ENCODE measurements at places on chromosomes 2 and 18.

GRCh38 chr2:195782156-195782555 lies 125.1 kb downstream of the SLC39A10 start:
- DNase-seq = no peak

DNA sequence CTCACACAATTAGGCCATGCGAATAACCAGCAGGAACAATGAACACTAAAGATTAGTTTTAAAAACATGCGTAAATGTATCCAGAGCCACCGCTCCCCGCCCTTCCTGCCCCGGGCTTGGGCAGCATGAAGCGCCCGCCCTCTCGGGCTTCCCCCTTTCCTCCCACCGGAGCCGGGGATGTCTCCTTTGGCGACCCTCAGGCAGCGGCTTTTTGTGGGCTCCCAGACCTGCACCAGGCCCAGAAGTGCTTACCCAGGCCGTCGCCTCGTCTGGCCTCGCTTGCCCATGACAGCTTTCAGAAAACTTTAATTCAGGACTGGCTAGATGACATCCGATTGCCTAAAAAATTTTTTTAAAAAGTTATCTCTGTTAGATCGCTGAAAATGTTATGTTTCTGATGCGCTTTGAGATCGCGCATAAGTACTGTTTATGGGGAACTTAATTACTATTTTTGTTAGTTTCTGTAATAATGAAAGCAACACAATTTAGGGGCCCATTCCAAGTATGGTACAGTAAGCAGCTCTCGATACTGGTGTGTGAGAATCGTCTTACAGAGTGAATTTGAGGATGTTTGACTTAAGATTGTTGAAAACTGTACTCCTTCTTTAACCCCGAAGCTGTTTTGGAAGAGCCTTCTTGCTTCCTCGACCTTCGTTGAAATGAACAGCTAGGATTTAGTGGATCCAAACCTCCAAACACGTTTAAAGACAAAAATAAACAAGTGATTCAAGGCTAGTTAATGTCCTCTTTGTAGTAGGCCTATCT lies 1.1 kb downstream of the MAP3K20 start:
- peak; percentile 35 for DNase-seq

GRCh38 chr18:21163647-21164547 lies 52.3 kb upstream of the ROCK1 start:
- DNase-seq = no peak

DNA sequence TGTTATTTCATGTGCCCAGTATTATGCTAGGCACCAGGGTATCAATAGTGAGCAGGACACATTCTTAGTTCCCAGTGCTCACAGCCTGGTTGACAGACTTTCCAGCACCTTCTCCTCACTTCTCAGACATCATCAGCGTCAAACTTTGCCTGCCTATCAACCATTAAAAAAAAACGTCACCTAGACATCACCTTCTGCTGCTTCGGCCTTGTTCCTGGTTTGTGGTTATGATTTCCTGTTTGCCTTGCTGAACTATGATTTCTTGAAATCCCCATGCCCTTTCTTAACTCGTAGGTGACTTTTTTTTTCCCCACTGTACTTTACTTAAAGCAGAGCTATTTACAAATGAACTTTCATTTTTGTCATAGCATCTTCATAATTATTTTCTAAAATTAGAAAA lies 60.4 kb upstream of the NABP1 start:
- DNase-seq = no peak
